ENCODE measurements at places on chromosomes 7 and 10.

DNA sequence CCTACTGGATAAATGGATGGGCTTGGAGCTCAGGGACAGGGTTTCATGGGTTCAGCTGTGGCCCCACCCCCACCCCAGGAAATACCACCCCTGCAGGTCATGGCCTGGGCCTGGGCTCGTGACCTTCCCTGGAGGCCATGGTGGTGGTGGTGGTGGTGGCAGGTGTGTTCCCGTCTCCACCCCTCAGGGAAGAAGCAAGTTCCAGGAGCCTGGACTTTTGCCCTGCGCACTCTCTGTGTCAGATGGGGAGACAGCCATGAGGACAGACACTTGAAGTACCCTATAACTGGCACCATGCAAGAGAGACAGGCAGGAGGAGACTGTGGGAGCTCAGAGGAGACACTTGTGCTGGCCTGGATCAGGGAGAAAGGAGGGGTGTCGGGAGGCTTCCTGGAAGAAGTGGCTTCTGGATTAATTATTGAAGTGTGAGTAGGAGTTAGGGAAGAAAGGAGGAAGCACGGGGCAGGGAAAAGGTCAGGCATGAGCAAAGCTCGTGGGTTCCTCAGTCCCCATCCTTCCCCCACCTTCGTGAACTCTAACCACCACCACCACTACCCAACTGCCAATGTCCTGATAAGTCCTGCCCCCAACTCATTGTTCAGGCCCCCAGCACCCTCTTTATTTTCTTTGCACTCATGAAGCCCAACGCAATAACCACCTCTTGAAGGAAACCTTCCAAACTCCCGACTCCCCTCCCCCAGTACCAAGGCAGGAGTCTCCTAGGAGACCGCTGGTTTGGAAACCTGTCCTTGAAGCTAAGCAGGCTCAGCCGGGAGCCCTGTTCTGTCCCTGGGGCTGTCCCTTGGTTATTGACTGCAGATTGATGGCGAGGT lies 8.9 kb downstream of the SH2B2 start:
- DNase-seq: no peak

- no peak for DNase-seq
Observed at GRCh38 chr10:49138361-49138891, 4.6 kb upstream of the FAM170B start.

DNA sequence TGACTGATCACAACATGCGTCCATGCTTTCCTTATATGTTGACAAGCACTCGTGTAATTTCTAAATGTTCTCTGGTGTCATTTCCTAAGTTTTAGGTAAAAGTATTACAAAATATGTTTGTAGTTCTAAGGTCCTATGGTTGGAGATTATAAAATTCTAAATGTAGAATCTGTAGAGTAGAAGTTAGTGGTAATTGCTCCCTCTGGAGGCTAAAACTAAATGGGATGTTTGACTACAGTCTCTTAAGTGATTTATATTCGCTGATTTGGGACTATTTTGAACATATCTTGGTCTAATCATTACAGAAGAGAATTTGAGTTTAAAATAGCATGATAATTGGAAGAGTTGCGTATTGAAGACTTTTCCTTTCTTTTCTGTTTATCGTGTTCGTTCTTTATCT lies 74.1 kb downstream of the ZMYND11 start:
- DNase-seq: peak; percentile 23

DNA sequence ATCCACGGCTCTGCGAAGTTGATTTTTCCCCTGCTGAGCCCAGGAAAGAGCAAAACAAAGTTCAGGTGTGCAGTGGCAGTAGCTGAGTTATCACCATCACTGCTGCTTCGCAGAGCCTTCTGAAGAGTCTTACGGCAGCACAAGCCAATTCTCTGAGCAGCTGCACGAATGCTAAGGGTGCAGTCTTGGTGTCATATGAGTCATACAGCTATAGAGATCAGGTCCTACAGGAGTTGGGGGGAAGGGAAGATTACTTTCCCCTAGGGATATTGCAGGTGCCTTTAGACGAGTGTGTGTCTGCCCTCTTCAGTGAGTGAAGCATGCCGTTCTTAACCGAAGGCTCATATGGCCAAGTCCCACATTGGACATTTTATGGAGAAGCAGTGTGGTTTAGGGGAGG lies 227.8 kb downstream of the CELF2 start:
- DNase-seq: no peak

DNA sequence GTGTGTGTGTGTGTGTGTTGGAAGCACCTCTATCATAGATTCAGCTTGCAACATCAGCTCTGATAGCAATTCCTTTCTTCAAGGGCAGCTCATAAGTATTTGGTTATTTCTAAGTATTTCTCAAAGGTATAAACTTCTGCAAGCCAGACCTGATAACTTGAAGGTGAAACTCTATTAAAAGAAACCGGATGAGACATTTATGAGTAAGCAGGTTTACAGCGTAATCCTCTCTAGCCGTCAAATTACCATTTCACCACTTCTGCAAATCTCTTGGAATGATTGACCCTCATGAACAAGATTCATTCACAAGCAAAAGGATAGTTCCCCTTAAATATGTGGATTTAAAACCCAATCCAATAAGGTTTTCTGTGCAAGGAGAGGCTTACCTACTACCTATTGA lies 23.1 kb downstream of the PDE1C start:
- DNase-seq: no peak

DNA sequence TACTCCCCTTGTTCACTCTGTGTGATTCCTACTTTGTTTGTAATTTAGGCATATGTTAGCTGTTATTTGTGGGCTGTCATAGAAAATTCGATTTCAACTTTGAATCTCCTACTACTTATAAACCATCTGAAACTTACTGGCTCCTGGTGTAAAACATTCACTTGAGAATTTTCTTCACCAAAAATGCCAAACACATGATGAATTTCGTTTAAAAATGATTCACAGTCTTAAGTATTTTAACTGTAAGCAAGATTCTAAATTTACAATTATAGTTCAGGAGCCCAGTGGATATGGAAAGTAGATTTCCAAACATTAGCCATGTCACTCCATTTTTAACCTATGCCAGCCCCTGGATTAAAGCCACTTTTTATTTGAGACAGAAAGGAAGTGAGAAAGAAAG lies 3.1 kb downstream of the CPED1 start:
- peak; percentile 53 for DNase-seq

DNA sequence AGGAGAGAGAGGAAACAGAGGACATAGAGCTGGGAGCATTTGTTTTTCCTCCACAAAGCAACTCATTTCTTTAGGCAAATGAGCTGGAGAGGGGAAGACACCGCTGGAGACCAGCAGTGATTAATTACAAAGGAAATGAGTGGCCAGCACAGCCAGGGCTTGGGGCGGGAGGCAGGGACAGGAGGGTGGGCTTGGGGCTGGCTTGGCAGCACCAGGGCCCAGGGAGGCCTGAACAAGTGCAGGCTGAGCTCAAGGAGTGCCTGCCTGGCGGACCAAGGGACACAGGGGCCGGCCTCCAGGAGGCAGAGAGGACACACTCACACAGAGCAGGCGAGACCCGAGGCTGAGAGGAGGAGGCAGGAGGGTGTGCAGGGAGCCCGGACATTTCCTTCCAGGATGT lies 149.0 kb upstream of the UNC5B start:
- DNase-seq: no peak

DNA sequence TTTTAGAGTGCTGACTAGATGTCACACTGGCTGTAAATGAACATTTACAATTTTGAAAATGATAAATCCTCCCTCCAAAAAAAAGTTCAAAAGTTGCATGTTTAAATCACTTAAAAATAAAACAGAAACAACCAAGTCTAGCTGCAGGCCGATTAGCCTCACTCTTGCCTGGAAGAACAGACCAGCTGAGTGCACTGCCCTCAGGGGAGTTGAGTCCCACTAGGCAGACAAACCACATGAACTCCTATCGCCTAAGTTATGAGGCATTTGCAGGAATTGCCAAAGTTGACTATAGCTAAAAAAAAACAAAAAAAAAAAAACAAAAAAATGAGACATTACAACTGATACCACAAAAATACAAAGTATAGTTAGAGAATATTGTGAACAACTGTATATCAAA lies 510.0 kb downstream of the ANKRD7 start:
- no peak for DNase-seq

GRCh38 chr10:47396311-47396717 lies 12.2 kb upstream of the ZNF488 start:
- no peak for DNase-seq

All from amniotic epithelial cell (primary cell).